ENCODE measurements at places on chromosomes 12 and 14.

DNA sequence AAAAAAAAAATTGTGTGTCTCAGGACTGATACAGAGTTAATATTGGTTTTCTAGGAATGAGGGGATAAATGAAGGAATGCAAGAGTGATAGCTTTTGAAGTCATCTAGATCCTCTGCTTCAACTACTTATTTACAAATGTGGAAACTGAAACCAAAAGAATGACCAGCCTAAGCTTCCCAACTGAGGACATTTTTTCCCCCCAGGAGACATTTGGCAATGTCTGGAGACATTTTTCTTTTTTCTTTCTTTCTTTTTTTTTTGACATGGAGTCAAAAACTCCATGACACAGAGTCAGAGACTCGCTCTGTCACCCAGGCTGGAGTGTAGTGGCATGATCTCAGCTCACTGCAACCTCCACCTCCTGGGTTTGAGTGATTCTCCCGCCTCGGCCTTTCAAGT is 15.3 kb downstream of the DLK1 start:
- DNase-seq: no peak

- no peak for DNase-seq
These were observed 114.1 kb downstream of the KIF26A start for GRCh38 chr14:104252256-104253215.

DNA sequence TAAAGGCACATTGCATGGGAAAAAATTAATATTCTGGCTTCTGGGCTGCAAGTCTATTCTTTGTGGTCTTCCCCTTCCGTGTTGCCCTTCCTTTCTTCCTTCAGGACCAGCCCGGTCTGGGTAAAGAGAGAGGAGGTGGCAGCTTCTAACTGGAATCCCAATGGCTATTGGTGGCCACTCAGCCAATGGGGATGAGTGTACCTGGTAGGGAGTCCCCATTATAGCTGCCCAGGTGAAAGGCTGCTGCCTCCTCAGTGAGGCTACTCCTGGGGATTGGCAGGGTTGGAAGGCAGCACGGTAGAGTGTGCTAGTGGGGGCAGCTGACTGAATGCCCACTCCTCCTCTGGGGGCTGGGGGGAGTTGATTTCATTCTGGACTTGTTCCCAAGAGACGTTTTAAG is 112.6 kb downstream of the RBM19 start:
- no peak for DNase-seq

- no peak for DNase-seq
These were observed 116.2 kb upstream of the ARID2 start for GRCh38 chr12:45613296-45613695.

- DNase-seq: peak; percentile 66
These were observed 40.3 kb downstream of the MAP1LC3B2 start for GRCh38 chr12:116599285-116600136.

DNA sequence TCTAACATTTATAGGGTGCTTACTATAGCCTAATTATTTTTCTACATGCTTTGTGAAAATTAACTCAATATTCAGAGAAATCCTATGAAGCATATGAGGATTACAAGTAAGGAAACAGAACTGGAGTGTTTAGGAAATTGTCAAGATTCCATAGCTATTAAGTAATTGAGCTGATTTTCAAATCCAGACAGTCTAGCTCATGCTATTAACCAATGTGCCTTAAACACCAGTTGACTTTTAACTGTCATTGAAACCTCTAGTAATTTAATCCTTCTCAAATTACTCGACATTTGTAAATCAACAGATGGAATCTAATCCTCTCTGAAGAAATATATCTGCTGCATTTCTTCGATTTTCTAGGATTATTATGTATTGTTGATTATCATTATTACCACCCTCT is 488.9 kb downstream of the MDGA2 start:
- no peak for DNase-seq

DNA sequence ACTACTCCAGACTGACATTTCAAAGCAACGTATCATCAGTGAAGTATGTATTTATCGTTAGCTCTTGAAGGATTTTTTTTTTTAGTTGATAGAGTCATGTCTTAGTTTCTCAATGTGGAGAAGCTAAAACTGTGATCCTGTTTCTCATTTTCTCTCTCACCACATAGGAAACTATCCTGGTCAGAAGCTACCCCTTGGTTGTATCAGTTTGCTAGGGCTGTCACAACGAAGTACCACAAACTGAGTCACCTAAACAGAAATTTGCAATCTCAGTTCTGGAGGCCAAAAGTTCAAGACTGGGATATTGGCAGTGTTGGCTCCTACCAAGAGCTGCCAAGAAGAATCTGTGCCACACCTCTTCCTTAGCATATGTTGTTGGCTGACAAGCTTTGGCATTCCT is 369.1 kb downstream of the RGS6 start:
- DNase-seq: no peak

GRCh38 chr12:54038284-54038870 is 5.5 kb downstream of the HOXC5 start:
- no peak for DNase-seq

DNA sequence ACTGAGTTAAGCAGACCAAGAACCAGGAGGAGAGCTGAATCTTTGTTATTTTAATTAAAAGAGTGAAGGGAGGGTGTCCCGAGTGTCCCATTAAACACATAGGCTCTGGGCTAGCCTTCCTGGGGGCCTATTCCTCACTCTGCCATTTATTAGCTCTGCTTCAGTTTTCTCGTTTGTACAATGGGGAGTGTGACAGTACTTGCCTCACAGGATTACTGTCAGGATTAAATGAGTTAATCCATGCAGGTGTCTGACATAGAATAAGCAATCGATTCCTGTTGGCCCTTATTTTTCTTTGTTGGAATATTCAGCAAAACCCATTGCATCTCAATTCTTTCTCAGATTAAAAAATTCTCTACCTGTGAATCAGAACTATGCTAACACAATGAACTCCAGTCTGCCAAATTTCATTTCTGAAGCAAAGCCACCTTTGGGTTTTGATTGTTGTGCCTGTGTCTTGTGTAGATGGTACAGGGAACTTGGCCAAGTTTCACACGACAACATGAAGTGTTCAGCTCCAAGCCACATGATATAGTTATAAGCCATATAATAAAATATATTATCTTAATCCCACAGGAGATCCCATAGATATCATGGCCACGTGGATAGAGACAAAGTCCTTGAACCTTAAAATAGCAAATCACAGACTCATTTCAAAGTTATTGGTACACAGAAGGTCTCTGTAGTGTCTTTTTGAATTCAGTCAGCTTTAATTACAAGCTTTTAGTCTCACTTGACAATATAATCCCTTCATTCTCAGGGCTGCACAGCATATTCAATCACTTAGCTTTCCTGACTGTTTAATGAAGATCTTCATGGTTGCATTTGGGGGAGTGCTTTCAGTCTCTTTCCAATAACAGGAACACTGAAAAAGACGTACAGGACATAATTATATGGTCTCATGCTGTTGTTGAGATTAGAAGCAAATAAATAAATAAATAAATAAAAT is 34.4 kb upstream of the CRY1 start:
- DNase-seq: no peak

DNA sequence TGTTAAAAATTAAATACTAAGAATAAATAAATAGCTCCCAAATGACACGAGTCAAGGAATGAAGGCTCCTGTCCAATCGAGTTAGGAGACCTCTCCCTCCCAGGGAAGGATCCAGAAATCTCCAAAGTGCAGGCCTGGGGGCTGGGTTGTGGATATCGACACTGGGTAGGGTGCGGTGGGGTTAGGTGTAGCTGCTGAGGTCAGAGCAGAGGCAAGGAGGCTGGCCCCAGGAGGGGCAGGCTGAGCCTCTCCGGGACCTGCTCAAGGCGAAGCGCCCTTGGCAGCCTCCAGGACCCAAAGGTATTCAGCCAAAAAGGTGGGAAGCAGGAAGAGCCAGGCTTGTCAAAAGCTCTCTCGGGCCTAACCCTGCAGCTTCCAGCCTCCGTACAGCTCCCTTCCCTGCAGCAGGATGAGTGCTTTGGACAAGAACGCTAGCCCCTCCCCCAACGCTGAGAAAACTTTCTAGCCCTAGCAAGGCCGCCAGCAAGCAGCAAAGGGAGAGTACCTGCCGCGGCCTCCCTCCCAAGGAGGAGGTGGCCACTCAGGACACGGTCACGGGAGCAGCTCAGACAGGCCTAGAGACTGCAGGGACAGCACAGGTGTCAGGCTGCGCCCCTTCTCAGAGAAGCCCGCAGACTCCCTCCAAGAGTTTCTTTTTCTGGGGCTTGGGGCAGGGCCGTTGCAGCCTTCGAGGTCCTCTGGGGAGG is 3.7 kb upstream of the PNMA1 start:
- no peak for DNase-seq

DNA sequence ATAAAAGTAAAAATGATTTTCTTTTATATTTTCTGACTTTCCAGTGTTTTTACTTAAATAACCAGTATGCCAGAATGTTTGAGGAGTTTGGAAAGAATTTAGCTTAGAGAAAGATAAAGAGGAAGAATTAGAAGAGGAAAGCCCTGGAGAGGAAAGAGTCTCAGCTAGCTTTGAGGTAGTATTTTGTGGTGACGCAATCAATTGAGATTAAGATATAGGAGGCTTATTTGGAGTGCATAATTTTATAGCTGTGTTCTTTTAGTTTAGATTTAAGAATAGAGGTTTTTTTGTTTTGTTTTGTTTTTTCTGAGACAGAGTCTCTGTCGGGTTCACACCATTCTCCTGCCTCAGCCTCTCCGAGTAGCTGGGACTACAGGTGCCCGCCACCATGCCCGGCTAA is 18.1 kb downstream of the CLEC2B start:
- DNase-seq: no peak

All from NCI-H526 (cell line).